ENCODE measurements at places on chromosomes 16 and 17.
A peak's percentile ranks its signal among the peaks of the same experiment; 100 is the strongest.

DNA sequence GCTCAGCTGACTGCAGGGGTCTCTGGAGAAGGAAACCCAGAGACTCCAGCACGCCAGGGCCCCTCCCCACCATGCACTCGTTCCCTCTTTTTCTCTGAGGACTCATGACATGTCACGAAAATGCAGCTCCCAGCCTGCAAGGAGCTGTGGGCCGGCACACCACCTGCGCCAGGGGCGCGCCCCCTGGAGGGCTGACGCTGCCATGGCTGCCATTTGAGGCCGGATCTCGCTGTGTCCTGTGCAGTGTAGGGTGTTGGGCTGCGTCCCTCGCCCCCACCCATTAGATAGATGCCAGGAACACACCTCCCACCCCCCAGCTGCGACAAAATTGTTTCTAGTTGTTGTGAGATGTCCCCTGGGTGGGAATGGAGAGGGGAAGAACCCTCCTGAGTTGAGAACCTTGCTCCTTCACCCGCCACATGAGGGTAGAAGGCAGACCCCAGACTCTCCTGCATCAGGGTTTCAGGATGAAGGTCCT lies 8.2 kb downstream of the SYNGR2 start:
- no peak for DNase-seq

GRCh38 chr16:87435372-87436224 lies 43.5 kb downstream of the MAP1LC3B start:
- no peak for DNase-seq

DNA sequence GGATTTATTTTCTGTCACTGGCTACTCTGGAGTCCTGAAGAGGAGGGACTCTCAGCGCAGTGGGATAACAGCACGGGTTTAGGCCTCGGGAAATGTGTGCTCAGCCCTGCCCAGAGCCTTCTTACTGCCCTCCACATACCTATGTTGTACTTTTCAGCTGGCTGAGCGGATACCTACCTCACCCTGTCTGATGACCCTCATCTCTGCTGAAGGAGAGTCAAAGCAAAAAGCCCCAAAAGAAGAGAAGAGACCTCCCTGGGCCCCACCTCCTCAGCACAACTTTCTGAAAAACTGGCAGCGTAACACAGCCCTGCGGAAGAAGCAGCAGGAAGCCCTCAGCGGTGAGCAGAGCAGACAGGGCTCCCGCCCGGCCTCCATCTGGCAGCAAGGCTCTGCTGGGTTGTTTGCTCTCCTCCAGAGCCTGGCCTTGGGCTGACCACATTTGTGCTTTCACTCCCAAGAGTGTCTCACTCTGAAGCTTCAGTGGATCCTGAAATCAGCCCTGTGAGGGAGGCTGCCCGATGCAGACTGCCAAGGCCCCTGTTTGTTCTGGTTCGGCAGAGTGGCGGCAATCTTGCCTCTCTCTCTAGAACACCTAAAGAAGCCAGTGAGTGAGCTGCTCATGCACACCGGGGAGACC lies 10.3 kb downstream of the MYCBPAP start:
- DNase-seq, result no peak

DNA sequence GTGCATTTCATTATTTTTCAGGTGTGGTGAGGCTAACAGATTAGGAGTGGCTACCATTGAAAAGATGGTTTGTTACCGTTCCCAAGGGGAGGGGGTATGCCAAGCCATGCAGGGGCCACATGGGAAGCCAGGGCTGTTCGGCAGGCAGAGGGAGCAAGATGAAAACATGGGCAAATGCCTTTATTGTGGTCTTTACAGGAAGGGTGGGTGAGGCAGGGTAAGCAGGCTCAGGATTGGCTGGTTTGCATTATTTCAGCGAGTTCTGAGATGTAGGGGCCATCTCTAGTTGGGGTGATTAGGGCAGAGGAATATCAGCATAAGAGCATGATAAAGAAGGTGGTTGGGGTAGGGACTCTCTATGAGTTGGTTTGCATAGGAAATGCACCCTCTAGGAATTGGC lies 117.6 kb downstream of the CCT6B start:
- DNase-seq, result no peak

GRCh38 chr17:71883845-71884244 lies 237.0 kb upstream of the SOX9 start:
- no peak for DNase-seq

DNA sequence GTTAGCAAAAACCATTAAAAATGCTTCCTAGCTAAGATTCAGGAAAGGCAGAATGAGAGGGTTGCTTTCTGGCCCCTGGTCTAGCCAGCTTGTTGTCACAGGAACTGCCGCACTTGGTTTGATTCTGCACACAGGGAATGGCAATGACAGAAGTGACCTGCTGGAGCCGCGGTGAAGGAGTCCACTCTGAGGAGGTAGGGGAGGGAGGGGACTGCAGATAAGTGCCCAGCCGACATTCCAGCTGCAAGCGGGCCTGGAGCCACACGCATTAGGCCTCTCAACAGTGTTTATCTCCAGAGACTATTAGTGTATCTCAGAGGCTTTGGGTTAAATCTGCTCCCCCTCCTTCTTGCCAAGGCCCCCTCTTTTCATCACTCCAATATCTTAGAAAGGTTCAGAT lies 38.6 kb downstream of the CDRT15 start:
- no peak for DNase-seq

DNA sequence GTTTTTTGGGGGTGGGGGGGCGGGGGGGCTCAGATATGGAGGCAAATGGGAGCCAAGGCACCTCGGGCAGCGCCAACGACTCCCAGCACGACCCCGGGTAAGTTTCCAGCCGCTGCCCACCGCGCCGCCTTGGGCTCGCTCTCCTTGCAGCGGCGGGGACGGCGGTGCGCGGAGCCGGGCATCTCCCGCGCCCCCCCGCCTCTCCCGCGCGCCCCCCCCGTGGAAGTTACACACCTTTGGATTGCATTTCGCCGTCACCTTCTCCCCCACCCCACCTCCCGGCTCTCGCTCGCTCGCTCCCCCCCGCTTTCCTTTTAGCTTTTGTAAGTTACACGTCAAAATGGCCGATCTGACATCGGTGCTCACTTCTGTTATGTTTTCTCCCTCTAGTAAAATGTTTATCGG lies 387 bp downstream of the MSI2 start:
- peak; percentile 6 for DNase-seq

GRCh38 chr16:52073024-52073423 lies 473.9 kb downstream of the TOX3 start:
- no peak for DNase-seq

DNA sequence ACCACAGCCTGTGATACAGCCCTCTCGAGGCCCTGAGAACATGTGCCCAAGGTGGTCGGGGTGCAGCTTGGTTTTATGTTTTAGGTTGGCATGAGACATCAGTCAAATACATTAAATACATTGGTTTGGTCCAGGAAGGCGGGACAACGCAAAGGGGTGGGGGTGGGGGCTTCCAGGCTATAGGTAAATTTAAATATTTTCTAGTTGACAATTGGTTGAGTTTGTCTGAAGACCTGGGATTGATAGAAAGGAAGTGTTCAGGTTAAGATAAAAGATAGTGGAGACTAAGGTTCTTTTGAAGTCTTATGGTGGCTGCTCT lies 1.2 kb upstream of the ZKSCAN2 start:
- DNase-seq, result no peak

DNA sequence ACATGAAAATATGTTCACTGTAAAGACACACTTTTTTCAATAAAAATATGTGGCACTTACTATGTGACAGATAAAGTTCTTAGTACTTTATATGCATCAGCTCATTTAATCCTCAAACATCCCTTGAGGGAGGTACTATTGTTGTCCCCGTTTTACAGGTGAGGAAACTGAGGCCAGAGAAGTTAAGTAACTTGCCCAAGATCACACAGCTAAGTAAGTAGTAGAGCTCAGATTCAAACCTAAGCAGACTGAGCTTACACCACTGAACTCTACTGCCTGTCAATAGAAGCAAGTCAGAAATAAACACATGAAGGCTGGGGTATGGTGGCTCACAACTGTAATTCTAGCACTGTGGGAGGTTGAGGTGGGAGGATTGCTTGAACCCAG lies 13.9 kb downstream of the CDH3 start:
- DNase-seq, result no peak

- DNase-seq, result no peak
These were observed 60.2 kb upstream of the PHOSPHO1 start for GRCh38 chr17:49290690-49291359.

DNA sequence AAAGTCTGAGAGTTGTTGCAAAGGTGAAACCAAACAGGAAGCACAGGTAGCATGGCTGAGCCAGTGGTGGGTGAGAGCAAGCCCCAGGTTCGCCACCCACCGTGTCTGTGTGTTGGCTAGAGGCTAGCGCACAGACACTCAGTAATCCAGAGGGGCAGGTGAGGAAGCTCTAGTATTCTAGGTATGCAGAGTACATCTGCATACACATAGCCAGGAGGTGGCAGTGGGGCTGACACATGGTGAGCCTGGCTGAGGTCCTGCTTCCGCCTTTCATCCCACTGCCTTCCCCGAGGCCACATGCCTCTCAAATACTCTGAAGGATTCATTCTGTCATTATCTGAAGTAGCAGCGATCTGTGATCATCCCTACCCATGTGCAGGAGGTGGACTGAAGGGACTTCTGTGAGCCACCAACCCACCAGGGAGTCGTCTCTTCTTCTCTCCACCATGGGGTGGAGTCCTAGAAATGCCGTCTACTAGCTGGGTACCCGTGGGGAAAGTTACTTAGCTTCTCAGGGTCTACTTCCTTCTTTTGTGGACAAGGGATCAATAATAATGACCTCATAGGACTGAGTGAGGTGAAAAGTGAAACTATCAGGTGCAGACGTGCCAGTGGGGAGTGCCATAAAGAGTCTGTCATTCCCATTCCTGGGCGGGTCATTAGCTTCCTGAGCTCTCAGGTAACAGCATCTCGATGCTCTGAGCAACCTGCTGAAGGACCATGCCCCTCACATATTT lies 36.0 kb upstream of the ICAM2 start:
- DNase-seq, result no peak

DNA sequence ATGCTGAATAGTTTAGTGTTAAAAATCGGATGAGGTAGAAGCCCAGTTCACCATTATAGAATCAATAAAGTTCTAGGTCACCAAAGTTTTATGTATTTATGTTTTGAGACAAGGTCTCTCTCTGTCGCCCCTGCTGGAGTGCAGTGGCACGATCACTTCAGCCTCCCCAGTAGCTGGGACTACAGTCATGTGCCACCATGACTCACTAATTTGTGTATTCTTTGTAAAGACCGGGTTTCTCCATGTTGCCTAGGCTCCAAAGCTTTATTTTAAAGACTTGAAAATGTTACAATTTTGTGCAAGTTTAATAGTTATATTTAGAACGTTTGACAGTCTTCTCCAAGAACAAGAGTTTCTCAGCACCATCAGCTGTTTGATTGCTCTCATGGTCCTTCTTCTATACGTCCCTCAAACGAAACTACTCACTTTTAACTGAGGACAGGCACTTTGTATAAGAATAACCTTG lies 32.1 kb downstream of the NDE1 start:
- DNase-seq, result peak; percentile 45

GRCh38 chr16:82358606-82359221 lies 188.7 kb upstream of the MPHOSPH6 start:
- DNase-seq, result no peak

- DNase-seq, result peak; percentile 31
These were observed 551 bp downstream of the WDR81 start for GRCh38 chr17:1724869-1725641.

DNA sequence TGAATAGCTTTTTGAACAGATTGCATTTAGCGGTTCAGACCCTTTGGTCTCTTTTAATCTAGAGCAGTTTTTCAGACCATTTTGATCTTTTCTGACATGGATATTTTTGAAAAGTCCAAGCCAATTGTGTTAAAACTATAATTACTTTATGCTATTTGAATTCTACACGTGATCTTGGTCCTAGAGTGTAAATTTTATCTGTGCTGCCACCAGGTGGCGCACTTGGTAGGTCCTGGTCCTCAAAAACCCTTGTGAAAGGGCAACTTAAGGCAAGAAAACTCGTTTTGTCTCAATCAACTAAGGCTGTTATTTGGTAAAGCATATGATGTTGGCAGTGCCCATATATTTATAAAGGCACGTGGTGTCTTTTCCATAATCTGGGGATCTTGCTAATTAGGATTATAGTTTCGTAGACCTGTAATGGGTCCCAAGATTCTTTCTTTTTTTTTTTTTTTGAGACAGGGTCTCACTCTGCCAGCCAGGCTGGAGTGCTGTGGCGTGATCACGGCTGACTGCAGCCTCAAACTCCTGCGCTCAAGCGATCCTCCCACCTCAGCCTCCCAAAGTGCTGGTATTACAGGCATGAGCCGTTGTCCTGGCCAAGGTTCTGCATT lies 43.9 kb upstream of the TEX2 start:
- DNase-seq, result peak; percentile 30

- no peak for DNase-seq
These were observed 46.9 kb downstream of the HELZ start for GRCh38 chr17:67198131-67198530.

DNA sequence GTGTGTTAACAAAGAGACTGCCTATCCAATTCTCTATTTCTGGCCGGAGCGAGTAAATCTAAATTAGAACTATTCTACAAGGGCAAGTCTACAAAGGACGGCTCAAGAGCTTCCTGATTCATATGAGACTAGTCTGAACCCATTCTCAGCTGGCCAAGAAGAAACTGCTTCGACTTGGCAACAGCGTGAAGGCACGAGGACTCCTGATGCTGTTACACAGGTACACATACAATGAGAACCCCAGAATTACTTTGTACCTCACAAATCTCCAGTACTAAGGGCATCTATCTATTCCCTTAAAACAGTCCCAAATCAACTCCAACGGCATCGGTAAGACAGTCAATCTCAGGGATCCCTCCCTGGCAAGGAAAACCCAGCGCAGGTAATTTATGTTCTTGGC lies 1.5 kb downstream of the CRK start:
- no peak for DNase-seq

DNA sequence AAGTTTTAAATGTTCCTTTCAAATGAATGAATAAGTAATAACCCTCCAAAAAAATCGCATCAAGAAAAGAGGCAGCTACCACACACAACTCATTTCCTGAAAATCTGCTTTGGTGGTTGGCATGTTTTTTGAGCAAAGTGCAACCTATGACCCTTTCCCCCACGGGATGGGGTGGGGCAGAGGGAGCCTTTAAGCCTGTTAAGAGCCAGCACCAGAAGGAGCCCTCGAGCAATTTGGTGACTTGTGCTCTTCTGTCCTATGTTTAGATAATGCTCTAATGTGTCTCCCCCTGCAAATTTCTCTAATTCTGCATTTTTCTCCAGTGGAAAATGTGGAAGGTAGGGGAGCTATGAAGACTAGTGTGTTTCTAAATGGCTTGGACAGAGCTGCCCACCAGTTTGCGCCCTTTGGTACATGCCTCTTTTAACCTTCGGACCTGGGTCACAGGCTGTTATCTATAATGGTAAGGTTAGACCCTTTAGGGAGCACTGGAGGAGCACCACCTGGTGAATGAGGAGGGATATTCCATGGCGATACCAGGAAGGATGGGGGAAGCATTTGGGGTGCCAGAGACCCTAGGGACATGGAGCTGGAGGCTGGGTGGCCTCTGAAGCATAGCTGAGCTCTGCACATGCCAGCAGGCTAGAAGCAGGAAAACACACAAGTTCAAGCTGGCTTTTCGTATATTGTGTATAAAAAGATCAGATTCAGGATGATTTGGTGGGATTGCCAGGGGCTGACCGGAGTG lies 1.6 kb downstream of the PYCARD start:
- DNase-seq, result no peak

DNA sequence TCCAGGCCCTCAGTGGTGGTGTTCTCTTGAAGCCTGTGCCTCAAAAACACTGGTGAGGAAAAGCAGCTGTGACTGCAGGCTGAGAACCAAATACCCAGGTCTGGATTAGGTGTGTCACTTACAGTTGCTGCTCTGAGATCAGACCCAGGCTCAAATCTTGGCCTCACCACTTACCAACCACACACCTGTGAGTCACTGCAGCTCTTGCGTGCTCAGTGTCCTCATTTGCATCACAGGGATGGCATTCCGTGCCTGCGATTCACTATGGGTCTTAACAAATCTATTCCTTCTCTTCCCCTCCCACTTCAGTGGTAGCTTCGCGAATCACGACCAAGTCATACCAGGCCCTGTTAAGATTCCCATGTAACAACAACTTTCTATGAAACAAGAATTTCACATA lies 233.4 kb upstream of the HSBP1 start:
- DNase-seq, result no peak
